ENCODE measurements at places on chromosomes 11 and 22.

- DNase-seq: no peak
These were observed 15.6 kb downstream of the DDX17 start for GRCh38 chr22:38490475-38490874.

GRCh38 chr11:46631676-46632075 is 14.3 kb downstream of the ATG13 start:
- no peak for DNase-seq

GRCh38 chr22:20422271-20423007 is 15.2 kb downstream of the SCARF2 start:
- DNase-seq: no peak

GRCh38 chr11:33560729-33561128 is 139.9 kb downstream of the C11orf91 start:
- no peak for DNase-seq

DNA sequence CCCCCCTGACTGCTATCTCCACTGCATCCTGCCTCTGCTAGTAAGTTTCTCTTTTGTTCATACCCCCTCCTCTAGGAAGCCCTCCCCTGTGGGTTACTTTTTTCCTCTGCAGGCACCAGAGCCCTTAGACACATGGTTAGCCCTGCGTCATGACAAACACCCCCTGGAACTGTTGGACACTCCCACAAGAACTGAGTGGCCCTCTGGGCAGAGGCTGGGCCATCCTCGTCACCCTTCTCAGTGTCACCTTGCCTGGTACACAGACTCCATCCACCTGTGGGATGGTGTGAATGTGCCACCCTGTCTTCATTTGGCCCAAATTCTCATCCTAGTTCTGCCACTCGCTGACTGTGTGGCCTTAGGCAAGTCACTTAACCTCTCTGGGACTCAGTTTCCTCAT is 4.1 kb upstream of the RAB3IL1 start:
- DNase-seq: no peak

GRCh38 chr22:41567512-41567768 is 6.6 kb downstream of the CSDC2 start:
- no peak for DNase-seq

- DNase-seq: peak; percentile 93
These were observed at the start of gene PPP2R1B for GRCh38 chr11:111765984-111766833. Gene PPP2R1B, minus strand, starts transcription at chr11:111766389. Its CDS starts 28 bp downstream, at chr11:111766361.

DNA sequence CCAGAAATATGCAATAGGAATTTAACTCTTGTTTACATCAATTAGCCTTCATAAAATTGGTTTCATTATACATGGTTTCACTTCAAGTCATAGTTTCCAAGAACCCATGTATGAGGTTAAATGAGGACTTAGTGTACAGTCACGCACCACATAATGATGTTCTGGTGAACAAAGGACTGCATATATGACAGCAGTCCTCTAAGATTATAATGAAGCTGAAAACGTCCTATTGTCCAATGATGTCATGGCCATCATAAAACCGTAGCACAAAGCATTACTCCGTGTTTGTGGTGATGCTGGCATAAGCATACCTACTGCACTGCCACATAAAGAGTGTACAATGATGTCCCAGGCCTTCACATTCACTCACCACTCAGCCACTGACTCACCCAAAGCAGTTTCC is 31.1 kb downstream of the SMCO4 start:
- DNase-seq: no peak

- no peak for DNase-seq
These were observed 3.3 kb upstream of the BACE1 start for GRCh38 chr11:117319214-117319840.

DNA sequence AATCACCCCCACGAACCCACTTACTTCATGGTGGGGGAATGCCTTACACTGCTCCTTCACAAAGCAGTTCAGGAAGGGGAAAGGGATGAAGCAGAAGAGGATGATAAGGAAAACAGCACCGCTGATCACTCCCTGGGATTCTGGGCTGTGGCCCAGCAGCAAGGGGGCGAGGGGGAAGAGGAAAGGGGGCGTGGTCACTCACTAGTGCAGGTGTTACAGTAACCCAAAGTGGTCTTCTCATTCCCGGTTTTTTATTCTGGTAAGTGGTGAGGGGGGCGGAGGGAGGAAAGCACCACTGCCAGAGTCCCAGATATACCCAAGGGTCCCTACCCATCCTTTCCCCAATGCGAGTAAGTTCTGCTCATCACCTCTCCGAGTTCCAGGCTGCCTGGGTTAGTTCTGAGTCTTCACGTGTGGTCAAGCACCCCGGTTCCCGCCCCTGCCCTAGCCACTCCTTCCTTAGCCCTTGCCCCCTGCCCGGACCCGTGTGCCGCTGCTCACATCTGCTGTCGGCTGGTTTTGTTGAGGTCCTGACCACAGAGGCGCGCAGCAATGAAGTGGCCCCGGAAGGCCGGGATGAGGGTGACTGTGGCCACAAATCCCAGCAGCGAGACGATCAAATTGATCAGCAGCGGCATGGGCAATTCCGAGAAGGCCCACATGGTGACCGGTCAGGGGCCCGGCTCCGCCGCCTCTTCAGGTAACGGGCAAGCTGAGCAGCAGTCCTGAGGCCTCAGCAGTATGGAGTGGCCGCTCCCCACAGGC is 477 bp downstream of the DPAGT1 start:
- DNase-seq: peak; percentile 79

DNA sequence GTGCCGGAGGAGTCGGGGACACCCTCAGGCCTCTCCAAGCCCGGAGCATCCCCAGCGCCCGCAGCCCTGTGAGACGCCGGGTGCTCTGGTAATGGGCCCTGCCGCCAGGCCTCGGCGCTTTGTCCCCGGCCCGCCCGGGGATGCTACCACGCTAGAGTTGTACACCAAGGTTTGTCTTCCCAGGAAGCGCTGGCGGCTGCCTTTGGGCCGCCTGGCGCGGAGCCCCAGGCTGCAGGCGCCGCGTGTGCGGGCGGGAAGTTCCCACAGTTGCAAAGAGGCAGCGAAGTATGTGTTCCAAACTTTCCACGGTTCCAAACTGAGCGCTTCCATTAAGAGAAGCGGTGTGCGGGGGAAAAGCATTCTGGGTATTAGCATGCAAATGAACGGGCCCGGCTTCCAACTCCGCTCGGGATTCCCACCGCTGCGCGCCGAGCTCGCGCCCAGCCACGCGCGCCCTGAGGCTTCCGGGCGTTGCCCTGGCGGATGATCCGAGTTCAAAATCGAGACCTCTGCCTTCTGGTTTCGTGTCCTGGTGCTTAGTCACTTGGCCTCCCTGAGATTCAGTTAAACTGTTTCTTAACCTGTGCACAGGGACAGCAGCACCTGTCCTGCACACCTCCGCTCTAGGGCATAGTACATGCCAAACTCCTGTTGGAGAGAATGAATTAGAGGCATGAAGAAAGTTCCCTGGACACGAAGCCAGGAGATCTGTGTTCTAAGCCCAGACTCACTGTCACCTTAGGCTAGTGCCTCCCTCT is 1.3 kb upstream of the PATZ1 start:
- peak; percentile 77 for DNase-seq

DNA sequence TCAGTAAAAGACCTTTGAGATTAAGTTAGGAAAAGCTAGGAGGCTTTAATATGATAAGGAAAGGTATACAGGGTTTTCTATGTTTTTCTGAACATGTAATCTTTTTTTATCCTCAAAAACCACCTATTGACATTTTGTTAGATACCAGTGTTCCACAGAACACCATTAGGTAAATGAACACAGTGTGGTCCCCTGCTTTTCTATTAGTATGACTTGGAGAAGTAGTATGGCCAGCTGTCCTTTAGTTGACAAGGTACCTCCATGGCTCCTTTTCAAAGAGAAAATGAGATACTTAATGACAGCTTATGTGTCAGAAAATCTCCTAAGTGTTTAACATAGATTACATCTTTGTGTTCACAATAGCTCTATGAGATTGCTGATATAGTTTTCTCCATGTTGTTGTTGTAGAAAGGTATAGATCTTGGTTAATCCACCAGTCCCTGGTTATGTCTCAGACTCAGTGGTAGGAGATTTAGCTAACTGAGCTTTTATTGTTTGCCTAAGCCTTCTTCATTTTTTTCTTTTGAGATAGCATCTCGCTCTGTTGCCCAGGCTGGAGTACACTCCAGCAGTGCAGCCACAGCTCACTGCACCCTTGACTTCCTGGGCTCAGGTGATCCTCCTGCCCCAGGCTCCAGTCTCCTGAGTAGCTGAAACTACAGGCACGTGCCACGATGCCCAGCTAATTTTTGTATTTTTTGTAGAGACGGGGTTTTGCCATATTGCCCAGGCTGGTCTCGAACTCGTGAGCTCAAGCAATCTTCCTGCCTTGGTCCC is 46.0 kb downstream of the STIM1 start:
- no peak for DNase-seq

DNA sequence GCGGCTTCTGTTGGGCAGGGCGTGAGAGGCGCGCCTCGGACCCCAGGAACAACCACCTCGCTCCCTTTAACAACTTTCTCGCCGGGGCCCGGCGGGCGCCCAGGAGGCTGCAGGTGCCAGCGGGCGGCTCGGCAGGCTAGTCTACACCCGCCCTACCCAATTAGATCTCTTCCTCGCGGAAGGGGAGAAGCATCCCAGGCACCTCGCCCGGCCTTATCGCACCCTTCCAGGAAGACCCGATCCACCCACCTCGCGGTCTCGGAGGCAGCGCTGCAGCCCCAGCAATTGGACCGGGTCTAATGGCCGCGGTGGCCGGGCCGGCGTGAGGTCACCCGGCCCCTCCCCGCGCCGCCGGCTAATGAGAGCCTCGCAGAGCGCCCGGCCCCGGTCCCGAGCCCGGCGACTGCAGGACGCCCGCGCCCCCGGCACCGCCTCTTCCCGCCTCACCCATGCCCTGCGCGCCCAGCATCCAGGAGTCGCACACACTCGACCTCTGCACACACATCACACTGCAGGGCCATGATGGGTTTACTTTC is at the start of gene PLAAT3:
TSS of gene PLAAT3 (minus strand) at position 298 of the 536 bp plus-strand sequence. CDS start 419 bp downstream, outside the sequence.
- peak; percentile 86 for DNase-seq

- DNase-seq: no peak
These were observed 86.6 kb upstream of the ARHGAP32 start for GRCh38 chr11:129278586-129279319.

- no peak for DNase-seq
These were observed 493.5 kb downstream of the DLG2 start for GRCh38 chr11:85133636-85134035.

- DNase-seq: no peak
These were observed 107.3 kb downstream of the FCHSD2 start for GRCh38 chr11:73034777-73035176.

GRCh38 chr22:50204571-50204970 is 3.8 kb downstream of the SELENOO start:
- DNase-seq: no peak

GRCh38 chr11:57345555-57346211 is 7.5 kb downstream of the P2RX3 start:
- peak; percentile 86 for DNase-seq

DNA sequence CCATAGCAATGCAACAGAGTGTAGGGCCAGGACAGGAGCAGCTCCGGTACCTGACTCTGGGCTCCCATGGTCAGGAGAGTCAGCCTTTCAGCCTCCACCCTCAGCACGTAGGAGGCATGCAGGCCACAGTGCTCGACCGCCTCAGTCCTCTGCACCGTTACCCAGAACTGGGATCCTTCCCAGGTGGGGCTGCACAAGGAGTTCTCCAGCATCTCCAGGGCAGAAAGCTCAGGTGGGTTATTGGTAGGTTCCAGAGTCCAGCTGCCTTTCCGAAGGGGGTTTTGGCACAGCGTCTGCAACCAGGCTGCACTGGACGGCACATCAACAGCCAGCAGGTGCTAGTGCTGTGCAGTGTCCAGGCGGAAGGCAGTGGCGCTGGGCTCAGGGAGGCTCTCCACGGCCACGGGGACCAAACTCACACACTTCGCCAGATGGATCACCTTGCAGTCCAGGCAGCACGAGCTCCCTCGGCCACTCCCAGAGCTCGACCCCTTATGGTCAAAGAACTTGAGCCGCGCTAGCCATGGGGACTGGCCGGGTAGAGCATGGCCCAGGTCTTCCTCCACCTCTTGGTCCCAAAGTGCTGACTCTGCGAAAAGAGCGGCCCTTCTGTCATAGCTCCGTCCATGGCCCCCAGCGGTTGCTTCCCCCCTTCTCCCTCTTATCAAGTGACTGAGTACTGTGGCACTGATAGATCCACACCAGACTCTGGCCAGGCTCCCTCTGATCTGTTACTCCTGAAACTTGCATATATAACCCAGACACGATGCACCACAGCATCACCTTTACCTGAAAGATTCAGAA is 6.9 kb upstream of the PHOX2A start:
- no peak for DNase-seq

- DNase-seq: no peak
These were observed 24.1 kb upstream of the POU2AF1 start for GRCh38 chr11:111403051-111403726.

GRCh38 chr11:13310443-13310842 is 32.9 kb downstream of the BMAL1 start:
- no peak for DNase-seq

DNA sequence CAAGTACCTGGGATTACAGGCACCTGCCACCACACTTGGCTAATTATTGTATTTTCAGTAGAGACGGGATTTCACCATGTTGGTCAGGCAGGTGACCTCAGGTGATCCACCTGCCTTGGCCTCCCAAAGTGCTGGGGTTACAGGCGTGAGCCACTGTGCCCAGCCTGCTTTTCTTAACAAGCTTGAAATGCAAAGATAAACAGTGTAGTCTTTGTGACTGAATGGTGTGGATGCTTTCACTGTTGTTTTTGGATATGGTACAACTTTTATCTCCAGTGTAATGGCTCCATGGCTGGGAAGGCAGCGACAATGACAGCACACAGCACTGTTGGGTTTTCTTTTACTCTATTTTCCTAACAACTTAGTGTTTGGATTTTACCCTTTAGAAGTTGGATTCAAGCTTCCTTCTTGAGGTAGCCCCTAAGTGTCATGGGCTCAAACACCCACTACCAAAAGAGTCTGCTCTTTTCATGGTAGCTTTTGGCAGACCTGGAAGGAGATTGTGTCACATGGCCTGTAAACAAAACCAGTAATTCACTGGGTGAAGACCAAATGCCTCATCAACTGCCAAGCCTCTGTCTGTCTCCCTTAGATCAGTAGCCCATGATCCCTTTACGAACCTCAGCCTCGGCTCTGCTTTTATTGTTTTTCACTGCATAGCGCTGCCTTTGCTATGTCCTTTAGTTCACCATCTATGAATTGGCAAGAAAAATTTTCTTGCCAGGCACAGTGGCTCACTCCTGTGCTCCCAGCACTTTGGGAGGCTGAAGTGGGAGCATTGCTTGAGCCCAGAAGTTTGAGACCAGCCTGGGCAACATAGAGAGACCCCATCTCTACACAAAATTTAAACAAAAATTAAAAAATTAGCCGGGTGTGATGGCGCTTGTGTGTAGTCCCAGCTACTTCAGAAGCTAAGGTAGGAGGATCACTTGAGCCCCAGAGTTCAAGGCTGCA is 6.4 kb downstream of the VPS51 start:
- no peak for DNase-seq

- DNase-seq: no peak
These were observed 20.2 kb downstream of the CLTCL1 start for GRCh38 chr22:19271273-19271855.

DNA sequence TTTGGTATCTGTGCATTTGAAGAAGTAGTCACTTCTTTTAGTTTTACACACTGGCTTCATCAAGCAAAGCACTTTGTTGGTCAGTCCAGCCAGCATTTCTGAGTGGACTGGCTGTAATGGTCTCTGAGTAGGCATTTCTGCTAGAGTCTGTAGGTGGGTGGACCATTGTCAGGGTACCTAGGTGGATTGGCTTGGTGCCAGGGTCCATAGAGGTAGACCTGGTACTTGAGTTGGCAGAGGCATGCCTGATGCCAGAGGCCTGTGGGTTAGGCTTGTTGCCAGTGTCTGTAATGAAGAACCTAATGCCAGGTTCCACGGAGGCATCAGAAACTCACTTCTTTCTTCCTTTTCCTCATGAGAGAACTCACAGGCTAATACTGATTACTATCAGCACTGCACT is 157.9 kb upstream of the C11orf87 start:
- no peak for DNase-seq
